Activated CD4-positive, alpha-beta T cell treated with anti-CD3 and anti-CD28 coated beads for 4 hours (primary cell): ENCODE measurements at places on chromosomes 2 and 18.

DNA sequence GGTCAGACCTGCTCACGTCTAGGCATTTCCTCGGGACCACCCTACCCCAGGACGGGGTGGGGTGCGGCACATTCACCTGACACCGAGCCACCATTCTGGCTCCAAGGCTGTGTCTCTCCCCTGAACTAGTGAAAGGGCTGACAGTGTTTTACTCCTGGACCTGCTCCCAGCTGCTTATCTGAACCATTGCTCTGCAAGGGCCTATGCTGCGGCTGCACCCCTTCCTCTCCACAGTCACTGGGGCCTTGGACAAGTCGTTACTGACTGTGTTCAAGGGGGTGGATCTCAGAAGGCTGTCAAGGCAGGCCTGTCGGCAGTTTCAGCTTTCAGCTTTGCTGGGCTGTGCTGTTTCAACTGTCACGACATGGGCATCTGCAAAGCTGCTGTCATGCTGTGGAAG lies 11.7 kb downstream of the CREG2 start:
- DNase-seq = no peak

- DNase-seq = no peak
Observed at GRCh38 chr2:101698014-101698843, 722 bp downstream of the MAP4K4 start.

- no peak for DNase-seq
Observed at GRCh38 chr18:32459361-32460101, 11.2 kb downstream of the GAREM1 start.

DNA sequence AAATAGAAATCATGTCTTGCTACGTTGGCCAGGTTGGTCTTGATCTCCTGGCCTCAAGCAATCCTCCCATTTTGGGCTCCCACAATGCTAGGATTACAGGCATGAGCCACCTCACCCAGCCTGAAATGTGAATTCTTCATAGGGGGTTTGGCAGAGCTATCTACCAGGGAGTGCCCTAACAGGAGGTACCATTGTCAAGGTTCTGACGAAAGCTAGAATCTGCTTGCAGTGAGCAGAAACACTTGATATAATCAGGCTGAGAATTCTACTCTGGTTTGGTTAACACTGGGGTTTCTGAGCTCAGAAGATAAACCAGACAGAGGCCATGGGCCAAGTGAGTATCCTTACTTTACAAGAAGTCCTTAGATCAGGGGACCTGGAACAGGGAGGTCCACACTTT lies 7.2 kb upstream of the LAMA3 start:
- DNase-seq = no peak

DNA sequence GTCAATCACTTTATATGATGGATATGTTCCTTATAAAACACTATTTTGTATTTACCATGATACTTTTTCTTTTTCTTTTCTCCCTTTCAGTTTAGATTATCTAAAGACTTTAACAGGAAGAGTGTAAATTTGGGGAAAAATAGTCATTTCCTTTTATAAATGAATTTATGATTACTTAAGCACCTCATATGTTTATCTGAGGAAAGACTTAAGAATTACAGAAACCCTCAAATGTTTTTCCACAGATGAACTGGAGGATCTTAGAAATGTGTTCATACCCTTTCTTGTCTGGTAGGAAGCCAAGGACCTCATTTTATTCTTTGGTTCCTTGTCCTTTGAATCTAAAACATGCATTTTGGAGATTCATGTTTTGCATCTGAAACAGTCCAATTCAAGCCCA lies 36.7 kb downstream of the MAPRE2 start:
- no peak for DNase-seq

DNA sequence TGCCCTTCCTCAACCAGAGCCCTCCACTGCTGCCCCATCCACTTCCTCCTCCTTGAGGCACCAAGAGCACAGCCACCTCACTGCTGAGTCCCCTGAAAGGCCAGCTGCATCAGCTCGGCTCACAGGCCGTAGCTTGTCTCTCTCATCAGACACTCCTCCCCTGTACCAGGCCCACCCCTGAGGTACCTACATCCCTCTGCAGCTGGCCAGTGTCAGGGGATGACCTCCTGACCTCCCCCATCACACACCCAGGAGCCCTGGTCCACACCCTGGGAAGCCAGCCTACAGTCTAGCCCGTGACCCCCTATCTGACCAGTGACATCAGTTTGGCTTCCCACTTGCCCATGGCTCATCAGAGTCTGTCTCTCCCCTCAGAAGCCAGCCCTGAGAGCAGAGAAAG lies 205.6 kb downstream of the TNS1 start:
- no peak for DNase-seq

DNA sequence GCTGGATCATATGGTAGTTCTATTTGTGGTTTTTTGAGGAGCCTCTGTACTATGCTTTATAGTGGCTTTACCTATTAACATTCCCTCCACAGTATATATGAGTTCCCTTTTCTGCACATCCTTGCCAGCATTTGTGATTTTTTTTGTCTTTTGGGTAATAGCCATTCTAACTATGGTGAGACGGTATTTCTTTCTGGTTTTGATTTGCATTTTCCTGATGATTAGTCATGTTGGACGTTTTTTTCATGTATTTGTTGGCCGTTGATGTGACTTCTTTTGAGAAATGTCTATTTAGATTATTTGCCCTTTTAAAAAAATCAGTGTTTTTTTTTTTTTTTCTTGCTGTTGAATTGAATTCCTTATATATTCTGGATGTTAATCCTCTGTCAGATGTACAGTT lies 31.1 kb downstream of the ACTR3 start:
- no peak for DNase-seq

DNA sequence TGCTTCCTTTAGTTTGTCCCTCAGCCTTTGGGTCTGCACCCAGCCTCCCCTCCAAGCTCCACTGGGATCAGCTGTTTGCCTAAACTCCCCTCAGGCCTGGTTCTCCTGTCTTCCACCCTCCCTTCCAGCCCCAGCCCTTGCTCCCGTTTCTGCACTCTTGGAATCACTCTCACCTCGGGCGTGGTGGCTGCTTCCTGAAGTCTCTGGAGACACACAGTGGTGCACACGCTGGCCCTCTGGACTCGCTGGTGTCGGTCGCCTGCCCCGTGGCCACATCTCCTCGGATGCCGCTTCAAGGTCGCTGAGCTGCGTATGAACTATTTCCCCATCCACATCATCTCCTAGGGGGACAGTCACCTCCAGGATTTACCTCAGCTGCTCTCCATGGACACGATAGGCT lies 46.3 kb downstream of the PSMG2 start:
- DNase-seq = no peak

DNA sequence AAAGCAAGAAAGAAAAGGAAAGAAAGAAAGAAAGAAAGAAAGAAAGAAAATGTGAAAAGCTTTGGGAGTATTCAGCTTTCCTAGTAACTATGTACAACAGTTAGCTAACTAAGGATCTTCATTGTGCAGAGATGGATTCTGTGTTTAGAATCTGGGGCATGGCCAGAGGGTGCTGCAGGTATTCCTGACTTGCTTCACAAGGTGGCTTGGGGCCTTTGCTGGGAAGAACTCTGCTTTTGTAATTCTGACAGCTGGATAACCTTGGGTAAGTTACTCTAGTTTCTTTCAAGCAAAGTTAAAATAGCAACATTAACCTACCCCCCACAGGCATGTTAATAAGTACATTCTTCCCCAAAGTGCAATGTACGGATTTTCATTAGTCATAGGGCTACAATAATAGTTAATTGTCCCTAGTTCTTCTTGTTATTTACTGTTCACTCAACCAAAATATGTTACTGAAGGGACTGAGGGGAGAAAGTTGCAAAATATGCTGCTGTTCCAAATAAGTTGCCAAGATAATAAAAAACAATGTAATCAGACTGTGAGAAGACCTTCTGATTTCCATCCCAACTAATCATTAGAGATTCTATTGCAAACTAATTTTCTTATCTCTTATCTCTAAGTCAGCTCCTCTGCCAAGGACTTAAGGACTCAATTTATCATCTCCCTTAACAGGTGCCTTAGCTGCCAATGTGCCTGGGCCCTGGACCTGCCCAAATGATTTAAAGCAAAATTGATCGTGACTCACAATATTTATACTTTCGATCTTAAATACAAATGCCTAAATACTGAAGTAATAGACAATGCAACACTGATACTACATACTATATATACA lies 50.3 kb downstream of the SERPINB8 start:
- DNase-seq = no peak

DNA sequence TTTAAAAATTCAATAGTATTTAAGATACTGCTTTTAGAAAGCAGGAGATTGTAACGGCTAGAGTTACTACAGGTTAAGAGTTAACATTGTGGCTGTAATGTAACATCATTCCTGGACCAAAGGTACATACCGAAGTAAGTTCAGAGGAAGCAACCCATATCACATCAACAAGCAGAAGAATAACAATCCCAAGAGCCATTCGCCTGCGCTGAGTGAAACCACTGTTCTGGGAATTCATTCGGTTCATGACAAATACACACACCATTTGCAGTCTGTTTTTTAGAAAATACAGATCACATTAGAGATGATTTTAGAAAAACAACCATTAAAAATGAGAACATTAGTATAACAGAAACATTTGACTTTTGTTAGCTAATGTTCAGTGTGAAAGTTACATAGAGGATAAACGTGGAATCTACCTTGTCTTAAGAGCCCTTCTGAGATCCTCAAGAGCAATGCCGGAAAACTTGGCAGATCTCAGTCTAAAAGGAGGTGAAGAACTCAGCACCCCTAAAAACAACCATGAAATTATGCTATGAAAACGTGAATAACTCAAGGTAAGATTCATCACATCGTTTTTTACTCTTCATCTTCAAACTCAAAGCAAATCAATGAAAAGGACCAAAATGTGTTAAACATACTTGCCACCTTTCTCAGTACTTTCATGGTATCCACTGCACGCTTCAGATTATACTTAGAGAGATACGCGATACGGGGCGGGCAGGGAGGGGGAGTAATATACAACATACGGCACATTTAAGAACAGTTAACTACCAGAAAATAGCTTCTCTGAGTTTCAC lies 1.2 kb downstream of the SLC35F5 start:
- DNase-seq = peak; percentile 4
